ENCODE measurements at places on chromosomes 5 and 9.

- peak; percentile 80 for DNase-seq
Measured at GRCh38 chr5:142325725-142326479, 1.1 kb upstream of the SPRY4 start.

GRCh38 chr5:172635038-172635437, 6.0 kb upstream of the NEURL1B start:
- DNase-seq: no peak

GRCh38 chr9:135985459-135985774, 24.2 kb upstream of the UBAC1 start:
- no peak for DNase-seq

DNA sequence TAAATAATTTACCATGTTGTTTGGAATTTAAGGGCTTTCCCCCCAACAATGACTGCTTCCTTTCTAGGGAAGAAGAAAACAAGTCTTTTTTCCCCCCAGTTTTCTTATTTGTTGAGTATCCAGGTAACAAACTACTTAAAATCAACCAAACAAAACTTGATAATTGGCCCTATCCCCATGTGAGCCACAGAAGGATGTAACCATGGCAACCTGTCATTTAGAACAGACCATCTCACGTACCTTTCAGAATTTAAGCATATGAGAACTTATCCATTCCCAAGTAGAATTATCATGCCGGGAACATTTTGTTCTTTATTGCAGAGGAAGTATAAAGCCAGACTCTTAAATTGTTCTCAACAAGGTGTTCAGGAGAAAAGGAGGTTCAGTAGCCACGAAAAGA, 392.3 kb downstream of the CETN3 start:
- no peak for DNase-seq

- DNase-seq: no peak
Measured at GRCh38 chr5:83049370-83049885, 27.8 kb downstream of the TMEM167A start.

- DNase-seq: no peak
Measured at GRCh38 chr5:43312699-43313034, 545 bp downstream of the HMGCS1 start.

GRCh38 chr5:74055486-74056106, 429.6 kb downstream of the ARHGEF28 start:
- no peak for DNase-seq

GRCh38 chr5:10725636-10726035, 35.4 kb downstream of the DAP start:
- DNase-seq: no peak

GRCh38 chr9:135419106-135419505, 60.5 kb upstream of the PPP1R26 start:
- DNase-seq: no peak

- DNase-seq: peak; percentile 76
Measured at GRCh38 chr5:73215891-73216610, 43.1 kb downstream of the TMEM174 start.

- no peak for DNase-seq
Measured at GRCh38 chr5:140111859-140112551, 1.9 kb upstream of the PURA start.

- no peak for DNase-seq
Measured at GRCh38 chr9:15711531-15711930, 158.7 kb downstream of the CCDC171 start.

DNA sequence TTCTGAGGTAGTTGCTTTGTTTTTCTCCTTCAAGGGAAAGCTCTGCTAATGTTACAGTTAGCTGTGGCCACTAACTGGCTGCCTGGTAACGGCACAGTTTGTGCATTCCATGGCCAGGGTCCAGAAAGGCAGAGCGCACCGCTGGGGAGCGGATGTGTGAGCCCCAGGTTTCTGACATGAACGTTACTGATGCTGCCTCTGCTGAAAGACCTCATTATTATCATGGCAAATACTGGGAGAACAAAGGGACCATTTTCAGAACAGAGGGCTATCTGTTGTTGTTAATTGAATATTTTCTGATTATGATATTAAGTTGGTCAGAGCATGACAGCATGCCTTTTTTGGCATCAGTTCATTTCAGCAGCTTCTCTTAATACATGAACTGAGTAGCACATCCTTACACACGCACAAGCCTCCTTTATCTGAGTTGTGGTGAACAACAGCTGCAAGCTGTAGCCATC, 134.1 kb downstream of the NUDT12 start:
- peak; percentile 74 for DNase-seq

- no peak for DNase-seq
Measured at GRCh38 chr9:134930398-134930797, 12.7 kb upstream of the FCN1 start.

DNA sequence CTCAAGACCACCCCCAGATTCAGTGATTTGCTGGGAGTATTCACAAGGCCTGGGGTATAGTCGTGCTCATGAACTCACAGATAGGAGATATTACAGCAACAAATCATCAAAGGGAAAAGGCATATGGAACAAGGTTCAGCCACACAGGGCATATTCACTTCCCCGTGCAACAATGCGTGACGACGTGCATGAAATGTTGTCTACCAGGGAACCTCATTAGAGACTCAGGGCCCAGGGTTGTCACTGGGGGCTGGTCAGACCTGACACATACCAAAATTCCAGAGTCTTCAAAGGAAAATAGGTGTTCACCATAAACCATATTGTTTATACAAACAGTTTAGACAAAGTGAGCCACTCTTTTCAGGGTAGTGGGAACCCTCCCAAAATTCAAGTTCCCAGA, 212.4 kb downstream of the RFK start:
- no peak for DNase-seq

- no peak for DNase-seq
Measured at GRCh38 chr5:141490771-141491170, 1.9 kb downstream of the PCDHGC5 start.

GRCh38 chr5:175682664-175683063, 24.8 kb downstream of the HRH2 start:
- no peak for DNase-seq

DNA sequence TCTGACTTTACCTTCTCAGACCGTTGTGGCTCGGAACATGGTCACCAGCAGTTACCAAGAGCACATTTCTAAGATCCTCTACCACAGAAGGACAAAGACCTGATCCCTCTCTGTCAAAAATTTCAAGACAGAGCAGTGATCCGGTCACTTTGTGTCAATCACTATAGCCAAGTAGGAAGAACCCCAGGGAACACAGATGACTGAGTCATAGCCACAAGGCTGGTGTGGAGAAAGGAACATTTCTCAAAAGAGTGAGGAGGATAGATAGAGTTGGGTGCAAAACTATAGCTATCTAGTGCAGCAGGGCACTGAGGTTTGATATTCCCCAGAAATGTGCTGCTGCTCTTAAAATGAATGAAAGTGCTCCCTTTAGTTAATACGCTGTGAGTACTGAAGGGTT, 130.7 kb upstream of the SMIM23 start:
- DNase-seq: no peak

DNA sequence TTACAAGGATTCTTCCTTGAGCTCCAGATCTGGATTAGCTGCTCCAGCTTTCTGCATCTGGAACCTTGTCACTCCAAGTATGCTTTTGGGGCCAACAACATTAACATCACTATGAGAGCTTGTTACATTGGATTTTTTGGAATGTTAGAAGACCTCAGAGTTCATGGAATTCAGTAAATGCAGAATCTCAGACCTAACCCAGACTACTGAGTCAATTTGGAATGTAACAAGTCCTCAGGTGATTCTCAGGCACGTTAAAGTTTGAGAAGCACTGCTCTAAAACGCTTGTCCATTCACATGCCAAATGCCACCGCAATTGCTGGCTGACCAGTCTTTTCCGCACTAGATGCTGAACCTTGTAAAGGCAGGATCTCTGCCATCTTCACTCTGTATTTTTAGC, 251.4 kb upstream of the TRIM32 start:
- no peak for DNase-seq

GRCh38 chr9:9002826-9003583, 1203.4 kb upstream of the DMAC1 start:
- DNase-seq: no peak

- no peak for DNase-seq
Measured at GRCh38 chr9:75695921-75696320, 194.6 kb upstream of the PCSK5 start.

DNA sequence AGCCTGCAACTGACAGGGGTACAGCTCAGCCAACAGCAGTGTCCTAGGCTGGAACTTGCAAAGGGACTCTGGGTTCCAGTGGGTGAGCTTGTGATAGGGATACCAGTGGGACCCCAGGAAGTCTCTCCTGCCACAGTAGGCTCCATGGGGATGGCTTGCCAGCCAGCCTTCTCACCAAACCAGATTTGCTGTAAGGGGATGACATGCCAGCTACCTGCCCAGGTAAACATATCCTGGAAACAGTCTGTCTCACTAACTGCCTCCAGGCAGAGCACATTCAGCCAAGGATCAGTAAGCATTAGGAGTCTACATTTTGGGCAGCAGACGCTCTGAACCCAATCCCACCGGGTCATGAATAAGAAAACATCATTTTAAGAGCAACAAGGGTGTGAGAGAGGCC, 49.9 kb downstream of the SIL1 start:
- DNase-seq: no peak

DNA sequence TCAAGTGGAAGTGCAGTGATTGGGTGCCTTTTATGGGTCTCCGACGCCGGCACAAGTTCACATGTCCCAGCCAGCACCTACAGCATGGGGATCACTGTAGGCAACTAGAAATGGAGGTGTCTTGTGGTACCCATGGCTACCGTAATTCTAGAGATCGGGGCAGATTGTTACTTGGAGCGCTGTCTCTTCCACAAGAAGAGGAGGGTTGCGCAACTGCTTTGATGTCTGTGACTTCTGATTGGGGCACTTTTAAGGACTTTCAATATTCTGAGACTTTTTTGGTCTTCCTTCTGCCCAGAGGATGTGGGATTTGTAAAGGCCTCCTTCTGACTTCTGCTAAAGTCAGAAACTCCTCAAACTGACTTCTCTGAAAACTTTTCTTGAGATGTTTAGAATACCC, 41.9 kb downstream of the GLRX start:
- no peak for DNase-seq

DNA sequence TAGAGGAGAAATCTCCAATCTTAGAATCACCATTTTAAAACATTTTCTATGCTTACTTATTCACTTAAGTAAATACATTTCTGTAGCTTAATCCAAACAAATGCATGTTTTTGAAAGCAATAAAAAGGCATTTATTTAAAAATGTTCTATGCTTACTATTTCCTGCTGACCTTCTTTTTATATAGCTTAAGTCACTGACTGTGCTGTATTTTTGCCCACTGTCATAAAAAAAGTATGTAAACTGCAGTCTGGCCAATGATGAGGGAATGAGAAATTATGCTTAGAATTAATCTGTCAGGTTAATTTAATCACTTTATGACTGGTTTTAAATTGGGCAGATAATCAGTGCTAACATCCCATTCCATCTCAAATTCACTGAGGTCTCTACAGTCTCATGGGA, 20.1 kb downstream of the NUDT12 start:
- DNase-seq: no peak

DNA sequence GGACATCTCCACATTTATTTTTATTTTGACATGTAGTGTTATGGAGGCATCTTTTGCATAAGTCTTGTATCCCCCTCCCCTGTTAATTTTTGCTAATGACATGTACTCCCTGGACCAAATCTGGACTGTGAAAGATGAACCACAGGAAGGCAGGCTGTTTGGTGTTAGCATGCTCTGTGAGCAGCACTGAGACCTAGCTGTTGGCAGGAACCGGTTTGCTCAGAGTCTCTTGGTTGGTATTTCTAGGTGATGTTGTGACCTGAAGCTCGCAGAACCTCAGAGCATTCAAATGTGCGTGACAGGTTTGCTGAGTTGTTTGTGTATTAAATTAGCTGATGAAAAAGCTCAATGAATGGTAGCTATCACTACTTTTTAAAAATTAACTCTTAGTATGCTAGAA, 53.6 kb upstream of the PHF2 start:
- DNase-seq: no peak

GRCh38 chr9:99126312-99126711, 21.4 kb downstream of the TGFBR1 start:
- no peak for DNase-seq

DNA sequence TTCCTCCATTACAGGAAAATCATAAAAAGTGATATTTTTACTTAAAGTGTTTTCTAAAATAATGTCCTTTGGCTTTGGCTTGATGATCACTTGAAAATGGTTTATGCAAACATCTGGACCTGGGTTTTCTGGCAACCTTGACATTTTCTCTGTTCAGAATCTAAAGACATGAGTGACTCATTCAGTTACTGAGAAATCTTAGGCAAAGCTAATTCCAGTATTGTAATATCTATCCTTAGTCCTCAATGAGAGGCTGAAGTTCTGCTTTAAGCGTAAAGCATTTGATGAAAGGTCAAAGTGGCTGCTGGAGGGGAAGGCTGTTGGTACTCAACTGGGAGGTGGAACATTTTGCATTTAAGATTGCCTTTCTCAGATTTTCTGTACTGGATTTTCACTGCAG, 2.3 kb downstream of the MAN2A1 start:
- DNase-seq: no peak

DNA sequence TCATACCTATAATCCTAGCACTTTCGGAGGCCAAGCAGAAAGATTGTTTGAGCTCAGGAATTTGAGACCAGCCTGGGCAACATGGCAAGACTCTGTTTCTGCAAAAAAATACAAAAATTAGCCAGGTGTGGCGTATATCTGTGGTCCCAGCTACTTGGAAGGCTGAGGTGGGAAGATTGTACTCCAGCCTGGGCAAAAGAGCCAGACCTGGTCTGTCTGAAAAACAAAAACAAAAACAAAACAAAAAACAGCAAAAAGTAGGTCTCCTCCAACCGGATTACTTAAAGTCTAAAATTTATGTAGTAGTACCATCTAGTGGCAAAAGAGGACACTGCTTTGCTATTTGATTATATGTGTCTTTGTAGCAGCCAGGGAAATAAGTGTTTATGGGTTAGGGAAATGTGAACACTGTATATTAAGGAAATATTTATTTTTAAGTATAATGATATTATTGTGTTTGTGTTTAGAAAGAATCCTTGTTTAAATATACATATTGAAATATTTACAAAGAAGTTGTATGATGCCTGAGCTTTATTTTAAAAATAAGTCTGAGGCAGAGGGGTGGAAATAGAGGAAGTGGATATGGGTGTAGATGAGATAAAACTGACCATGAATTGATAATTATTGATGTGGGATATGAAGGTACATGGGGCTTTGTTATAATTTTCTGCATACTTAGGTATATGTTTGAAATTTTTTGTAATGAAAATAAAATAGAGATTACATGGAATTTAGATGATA, 20.0 kb downstream of the APC start:
- DNase-seq: no peak

- DNase-seq: no peak
Measured at GRCh38 chr5:149961957-149962409, 1.4 kb downstream of the SLC26A2 start.
